ENCODE measurements at places on chromosomes 4 and X. TPM values are rescaled to one million over a fixed set of nuclear protein-coding genes. Genes with fewer than 3 reads are reported as not detected.

- DNase-seq: no peak
Measured at GRCh38 chrX:31271615-31272471, 200.0 kb upstream of the FTHL17 start.

GRCh38 chrX:127112726-127113125 is 293.2 kb downstream of the PRR32 start:
- DNase-seq: no peak

- DNase-seq: no peak
Measured at GRCh38 chrX:150236327-150236726, 126.8 kb upstream of the MAMLD1 start.

DNA sequence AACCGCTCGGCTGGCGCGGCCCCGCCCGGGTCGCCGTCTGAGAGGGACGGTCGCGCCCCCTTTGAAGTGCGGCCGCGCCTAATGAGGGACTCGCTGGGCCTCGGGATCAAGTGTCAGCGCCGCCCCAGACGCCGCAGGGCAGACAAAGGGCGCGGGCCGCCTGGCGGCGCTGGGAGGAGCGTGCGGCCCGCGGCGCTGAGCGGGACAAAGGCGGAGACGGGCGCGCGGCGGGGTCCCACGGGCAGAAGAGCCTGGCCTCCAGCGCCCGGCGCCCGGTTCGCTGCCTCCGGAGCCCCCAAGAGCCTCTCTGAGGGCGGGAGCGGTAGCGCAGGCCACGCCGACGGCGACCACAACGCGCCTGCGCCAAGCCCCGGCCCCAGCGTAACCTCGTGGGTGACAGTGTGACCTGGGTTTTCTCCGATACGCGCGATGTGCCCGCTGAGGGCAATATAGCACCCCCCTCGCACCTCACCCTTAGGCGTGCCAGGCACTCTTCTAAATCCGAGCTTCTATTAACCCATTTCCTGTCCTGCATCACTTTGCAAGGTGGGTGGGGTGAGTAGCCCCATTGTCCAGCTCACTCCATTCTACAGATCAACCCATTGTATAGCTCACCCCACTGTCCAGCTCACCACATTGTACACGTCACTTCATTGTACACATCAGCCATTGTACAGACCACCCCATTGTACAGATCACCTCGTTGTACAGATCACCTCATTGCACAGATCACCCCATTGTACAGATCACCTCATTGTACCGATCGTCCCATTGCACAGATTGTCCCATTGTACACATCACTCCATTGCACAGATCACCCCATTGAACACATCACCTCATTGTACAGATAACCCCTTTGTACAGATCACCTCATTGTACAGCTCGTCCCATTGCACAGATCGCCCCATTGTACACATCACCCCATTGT is 33.7 kb upstream of the STX18 start:
- peak; percentile 61 for DNase-seq

GRCh38 chrX:68881911-68882310 is 53.1 kb downstream of the EFNB1 start:
- DNase-seq: no peak

The ZNF630 gene
- 0.99 TPM for total RNA-seq

The HSFX4 gene
- not detected for total RNA-seq

The CTAG1A gene
- total RNA-seq: not detected

The ANKRD37 gene
- total RNA-seq: 29.6 TPM

Data from lung microvascular endothelial cell (primary cell).